ENCODE measurements at places on chromosomes 6 and 20.

- no peak for DNase-seq
These were observed 249.8 kb downstream of the GMDS start for GRCh38 chr6:1995636-1996035.

DNA sequence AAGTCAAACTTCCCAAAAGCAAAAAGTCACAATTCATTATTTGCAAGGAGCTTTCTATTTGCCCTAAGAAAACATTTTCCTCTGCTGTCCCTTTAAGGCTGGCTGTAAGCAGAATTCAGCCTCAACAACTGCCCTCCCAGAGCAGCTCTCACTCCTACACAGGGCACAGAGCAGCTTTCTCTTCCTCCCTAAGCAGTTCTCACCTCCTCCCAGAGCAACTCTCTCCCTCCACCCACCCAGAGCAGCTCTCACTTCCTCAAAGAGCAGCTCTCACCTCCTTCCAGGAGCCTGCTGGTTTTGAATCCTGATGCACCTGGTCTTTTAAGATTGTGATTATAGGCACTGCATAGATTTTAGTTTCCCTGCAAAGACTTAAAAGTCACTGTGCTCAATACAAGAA is 120.6 kb upstream of the TMEM181 start:
- DNase-seq: no peak

GRCh38 chr20:10715035-10715434 is 41.2 kb upstream of the JAG1 start:
- DNase-seq: no peak

GRCh38 chr6:166151798-166152197 is 15.9 kb downstream of the TBXT start:
- DNase-seq: no peak

- no peak for DNase-seq
These were observed 49.1 kb upstream of the FRMD1 start for GRCh38 chr6:168128006-168128630.

DNA sequence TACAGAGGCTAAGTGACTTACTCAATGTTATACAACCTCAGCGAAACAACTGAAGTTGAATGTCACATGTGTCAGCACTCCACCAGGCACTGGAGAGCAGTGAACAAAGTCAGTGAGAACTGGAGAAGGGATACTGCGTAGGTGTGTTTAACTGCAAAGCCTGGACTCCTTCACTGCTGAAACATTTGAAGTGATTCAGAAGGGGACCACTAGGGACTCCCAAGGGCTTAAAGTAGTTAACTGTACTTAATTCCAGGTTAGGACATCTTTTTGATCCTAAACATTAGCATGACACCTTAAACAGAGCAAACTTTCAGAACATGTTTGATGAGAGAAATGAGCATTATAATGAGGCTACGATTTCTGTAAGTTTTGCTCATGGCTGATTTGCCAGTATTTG is 45.0 kb upstream of the ZBTB24 start:
- no peak for DNase-seq

DNA sequence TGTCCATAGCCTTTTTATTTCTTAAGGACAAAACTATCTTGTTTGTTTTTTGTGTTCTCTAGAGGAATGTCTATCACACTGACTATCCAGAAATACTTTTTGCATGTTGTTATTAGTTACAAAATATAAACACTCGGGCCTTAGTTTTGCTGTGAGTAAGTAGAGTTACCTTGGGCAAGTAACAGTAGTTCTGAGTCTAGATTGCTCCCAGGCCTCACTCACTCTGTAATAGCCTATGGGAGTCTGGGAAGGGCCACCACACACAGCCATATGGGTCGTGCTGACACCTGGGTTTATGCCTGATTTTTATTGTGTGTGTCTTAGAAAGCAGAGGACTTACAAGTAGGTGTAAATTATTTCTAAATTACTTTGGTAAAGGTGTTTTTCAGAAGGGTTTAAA is 185.8 kb downstream of the TMEM242 start:
- no peak for DNase-seq

- no peak for DNase-seq
These were observed 8.0 kb downstream of the JAG1 start for GRCh38 chr20:10665791-10666190.

DNA sequence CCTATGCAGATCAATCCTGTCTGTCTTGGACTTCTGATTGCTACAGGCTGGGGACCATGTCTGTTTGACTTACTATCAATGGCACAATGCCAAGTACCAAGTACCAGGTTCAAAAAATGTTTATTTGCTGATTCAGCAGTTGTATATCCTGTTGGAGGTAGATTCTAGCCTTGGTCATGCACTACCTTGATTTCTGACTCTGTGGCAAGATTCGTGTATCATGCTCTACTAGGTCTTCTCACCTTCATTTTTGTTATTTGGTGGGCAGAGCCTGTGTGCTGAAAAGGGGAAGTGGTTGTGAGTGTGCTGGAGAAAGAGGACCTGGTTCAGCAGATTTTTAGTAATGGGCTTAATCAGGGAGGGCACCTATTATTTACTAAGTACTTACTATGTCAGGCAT is 192.4 kb upstream of the MYLIP start:
- no peak for DNase-seq

- DNase-seq: no peak
These were observed 13.3 kb upstream of the RHAG start for GRCh38 chr6:49649988-49650387.

- DNase-seq: no peak
These were observed 64.8 kb downstream of the SNX9 start for GRCh38 chr6:157887892-157888291.

GRCh38 chr20:32528171-32528891 is 56.8 kb downstream of the NOL4L start:
- DNase-seq: no peak

- DNase-seq: no peak
These were observed 6.0 kb downstream of the PLCG1 start for GRCh38 chr20:41143354-41143753.

DNA sequence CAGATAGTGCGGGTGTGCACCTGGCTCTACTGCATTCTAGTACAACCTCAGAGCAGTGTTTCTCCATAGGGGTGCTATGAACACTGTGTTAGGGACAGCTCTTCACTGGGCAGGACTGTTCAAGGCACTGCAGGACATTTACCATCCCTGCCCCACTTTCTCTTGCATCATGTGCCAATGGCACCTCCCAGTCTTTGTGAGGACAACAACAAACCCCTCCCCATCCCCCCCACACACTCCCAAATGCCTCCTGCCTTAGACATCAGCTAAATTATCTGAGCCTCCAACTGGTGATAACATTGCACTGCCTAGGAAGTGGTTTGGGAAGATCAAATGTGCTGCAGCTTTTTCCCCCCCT is 98.9 kb downstream of the FYN start:
- no peak for DNase-seq

GRCh38 chr6:128500014-128500413 is 20.4 kb downstream of the PTPRK start:
- no peak for DNase-seq

DNA sequence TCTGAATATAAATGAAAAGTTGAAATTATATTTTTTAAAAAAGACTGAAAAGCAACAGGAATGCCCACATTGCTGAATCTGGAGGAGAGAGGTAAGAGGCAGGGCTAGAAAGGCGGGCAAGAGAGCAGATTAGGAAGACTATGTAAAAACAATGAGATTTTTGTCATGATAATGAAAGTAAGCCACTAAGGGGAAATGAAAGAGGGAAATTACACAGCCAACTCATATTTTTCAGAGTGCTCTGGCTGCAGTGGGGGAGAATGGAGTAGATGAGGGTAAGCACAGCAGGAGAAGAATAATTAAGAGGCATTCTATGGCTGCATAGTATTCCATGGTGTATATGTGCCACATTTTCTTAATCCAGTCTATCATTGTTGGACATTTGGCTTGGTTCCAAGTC is 281.9 kb downstream of the PKHD1 start:
- no peak for DNase-seq

DNA sequence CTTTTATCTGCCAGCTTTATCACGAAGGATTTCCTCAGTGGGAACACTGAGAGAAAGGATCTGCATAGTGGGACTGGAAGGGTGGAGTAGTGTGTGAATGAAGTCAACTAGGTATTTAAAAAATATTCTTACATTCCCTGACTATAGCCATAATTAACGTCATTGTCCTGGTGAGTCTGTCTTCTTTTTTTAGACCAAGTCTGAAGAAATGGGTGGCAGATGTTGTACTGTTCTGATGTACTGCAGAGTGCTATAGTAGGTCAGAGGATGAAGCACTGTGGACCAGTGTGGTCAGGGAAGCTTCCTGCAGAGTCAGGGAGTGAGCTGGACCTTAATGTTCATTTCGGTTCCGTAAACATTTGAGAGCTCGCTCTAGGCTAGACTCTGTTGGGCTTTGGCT is 11.9 kb downstream of the TULP4 start:
- DNase-seq: no peak

- DNase-seq: no peak
These were observed 1.4 kb downstream of the C6orf132 start for GRCh38 chr6:42140756-42141602.

DNA sequence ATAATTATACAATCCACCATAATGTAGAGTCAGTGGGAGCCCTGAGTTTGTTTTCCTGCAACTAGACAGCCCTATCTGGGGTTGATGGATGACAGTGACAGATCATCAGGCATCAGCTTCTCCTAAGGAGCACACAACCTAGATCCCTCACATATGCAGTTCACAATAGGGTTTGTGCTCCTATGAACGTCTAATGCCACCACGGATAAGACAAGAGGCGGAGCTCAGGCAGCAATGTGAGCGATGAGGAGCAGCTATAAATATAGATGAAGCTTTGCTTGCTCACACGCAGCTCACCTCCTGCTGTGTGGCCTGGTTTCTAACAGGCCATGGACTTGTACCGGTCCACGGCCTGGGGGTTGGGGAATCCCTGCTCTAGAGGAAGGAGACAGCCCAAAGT is 25.9 kb downstream of the EDEM2 start:
- DNase-seq: no peak

DNA sequence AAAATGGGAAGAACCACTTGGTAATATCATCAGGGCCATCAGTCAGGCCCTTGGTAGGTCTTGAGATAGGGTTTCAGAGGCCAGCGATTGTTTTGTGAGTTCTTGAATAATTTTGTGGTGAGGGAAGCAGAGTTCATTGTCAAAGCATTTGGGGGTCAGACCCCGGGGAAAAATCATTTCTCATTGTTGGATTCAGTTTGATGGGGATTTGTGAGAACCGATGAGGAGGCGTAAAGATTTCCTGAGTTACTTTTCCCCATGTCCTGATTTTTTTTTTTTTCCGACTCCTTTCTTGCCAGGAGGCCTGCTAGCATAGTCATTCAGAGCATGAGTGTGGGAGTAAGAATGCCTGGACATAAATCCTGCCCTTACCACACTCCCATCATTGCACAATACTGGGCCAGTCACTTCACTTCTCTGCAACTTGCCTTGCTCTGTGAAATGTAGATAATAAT is 60.3 kb downstream of the TSHZ2 start:
- no peak for DNase-seq

DNA sequence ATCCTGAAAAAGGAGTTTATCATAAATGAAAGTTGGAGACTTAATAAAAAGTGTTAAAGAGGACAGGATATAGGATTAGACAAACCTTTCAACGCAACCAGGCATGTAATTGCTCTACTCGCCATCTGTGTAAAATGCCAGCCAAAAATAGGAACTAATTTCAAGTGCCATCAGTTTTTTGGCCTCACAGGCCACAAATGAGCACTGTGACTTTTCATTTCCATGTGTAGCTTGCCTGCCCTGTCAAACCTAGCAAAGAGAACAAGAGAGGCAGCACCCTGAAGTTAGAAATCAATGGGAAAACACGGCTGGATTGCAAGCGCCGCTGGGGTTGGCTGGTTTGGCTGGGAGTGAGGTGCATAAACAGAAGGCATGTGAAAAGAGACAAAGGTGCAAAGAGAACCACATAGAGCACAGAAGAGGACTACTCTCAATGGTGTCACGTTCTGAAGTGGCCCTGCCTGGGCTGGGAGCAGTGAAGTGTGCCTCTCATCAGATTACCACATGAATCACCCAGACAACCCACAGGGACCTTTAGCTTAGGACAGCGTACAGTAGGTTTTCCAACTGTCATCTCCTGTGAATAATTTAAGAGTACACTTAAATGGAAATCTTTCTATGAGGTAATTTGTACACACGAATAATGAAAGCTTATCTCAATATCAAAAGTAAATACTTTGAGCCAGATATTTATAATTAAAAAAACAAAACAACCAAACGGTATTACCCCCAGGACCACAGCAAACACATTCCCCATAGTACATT is 78.0 kb upstream of the NHSL1 start:
- no peak for DNase-seq

- no peak for DNase-seq
These were observed 79.5 kb downstream of the ZMYND8 start for GRCh38 chr20:47276851-47277534.

GRCh38 chr6:169843110-169843509 is 91.7 kb downstream of the ERMARD start:
- no peak for DNase-seq

DNA sequence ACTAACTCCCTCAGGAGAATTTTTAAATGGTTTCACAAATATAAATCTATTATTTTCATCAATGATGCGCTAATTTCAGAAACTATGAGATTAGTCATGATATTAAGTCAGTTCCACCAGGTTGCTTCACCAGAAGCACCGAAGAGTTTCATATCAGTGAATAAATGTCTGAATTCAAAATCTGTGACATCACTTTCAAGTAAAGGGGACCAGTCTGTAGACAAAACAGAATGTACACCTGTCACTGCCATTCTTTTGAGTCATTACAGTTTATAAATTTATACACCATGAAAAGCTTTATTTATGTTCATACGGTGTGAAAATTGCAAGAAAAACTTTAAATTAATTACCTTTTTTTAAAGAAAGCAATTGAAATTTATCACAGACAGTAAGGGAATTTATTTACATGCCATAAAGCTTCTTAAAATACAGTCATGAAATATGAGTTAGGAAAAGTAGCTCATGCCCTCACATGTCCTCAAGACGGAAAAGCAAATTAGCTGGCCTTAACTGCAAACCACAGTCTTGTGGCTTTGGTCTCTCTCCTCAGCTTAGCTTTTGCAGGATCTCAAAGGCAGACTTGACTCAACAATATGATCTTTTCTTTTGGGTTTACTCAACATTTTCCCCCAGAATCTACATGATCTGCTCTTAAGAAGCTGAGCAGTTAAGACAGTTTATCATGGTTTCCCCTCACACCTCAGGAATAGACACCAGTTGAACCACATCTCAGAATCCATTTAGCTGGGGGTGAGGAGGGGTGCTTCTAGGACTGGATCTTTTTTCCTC is 177.7 kb upstream of the MCHR2 start:
- no peak for DNase-seq

- DNase-seq: no peak
These were observed 12.8 kb downstream of the MAS1L start for GRCh38 chr6:29474996-29475395.

DNA sequence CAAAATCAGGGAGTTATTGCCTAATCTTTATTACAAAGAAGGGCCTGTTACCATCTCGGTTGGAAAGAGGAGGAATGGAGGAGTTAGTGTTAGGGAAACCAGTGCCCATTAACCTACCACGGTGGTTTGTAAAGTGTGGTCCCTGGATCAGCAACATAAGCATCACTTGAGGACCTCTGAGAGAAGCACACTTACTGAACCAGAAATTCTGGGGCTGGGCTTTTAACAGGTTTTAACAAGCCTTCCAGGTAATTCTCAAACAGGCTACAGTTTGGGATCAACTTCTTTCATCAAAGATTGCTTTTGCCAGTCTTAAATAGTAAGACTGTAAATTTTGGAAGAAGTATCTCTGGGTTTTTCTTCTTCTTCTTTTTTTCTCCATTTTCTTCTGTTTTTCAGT is 329.5 kb upstream of the JAG1 start:
- no peak for DNase-seq

GRCh38 chr6:146679386-146679785 is 80.6 kb downstream of the ADGB start:
- DNase-seq: no peak

Data from stimulated activated CD4-positive, alpha-beta T cell treated with anti-CD3 and anti-CD28 coated beads, Interleukin-4, amount 100 ng/mL, for 48 hours (primary cell).